ENCODE measurements at places on chromosomes 6 and 20.

GRCh38 chr6:45972795-45973503 is 42.7 kb downstream of the CLIC5 start:
- no peak for DNase-seq

DNA sequence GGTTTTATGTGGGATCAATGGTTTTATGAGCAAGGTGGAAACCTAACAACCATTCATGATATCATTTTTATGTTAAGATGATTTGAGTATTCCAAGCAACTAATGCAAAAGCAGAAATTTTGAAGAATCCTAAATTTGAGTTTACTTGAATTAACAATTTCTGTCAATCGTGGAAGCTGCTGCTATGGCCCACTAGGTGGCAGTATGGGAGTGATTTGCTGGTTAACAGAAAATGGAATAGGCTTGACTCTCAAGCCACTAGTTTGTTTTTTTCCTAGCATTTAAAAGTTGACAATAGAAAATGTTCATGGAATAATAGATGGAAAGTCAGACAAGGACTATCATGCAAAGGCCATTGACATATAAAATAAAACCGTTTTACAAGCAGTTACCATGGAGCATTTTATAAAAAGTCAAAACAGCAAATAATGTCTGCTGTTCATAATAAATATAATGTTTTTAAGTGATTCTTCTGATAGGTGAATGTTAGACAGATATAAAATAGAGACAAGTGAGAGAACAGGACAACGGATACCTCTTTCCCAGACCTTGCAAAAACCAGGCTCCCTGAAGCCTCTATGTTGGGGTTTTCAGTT is 43.0 kb upstream of the TMEM200A start:
- DNase-seq: peak; percentile 17

- no peak for DNase-seq
Observed at GRCh38 chr20:58897488-58897887, 45.0 kb downstream of the GNAS start.

DNA sequence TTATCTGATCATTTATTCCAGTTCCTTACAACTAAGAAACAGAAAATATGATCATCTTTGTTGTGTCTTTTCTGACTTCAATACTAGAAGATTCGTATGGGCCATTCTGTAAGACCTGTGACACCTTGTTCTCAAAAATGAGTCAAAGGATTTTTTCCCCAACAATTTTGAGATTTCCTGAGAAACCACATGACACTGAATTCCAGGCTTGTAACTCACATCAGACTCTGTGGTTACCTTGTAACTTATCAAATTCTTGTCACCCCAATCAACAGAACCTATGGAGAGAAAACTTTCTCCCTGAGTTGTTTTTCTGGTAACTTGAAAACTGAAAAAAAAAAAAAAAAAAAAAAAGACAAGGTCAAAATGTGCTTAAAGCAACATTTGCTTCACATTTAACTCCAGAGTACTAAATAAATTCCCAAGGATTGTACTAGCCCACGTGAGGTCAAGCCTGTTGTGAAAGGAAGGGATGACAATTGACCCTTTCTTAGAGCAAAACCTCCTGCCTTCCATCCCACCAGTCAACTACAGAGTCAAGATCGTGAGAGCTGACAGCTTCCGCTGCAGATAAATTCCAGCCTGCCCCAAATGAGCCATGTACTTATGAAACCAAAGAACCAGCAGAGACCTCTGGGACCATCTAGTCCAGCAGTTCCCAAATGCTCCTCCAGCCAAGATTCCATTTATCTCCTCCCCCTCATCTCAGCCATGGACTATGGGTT is 140.3 kb downstream of the TBX18 start:
- DNase-seq: no peak

DNA sequence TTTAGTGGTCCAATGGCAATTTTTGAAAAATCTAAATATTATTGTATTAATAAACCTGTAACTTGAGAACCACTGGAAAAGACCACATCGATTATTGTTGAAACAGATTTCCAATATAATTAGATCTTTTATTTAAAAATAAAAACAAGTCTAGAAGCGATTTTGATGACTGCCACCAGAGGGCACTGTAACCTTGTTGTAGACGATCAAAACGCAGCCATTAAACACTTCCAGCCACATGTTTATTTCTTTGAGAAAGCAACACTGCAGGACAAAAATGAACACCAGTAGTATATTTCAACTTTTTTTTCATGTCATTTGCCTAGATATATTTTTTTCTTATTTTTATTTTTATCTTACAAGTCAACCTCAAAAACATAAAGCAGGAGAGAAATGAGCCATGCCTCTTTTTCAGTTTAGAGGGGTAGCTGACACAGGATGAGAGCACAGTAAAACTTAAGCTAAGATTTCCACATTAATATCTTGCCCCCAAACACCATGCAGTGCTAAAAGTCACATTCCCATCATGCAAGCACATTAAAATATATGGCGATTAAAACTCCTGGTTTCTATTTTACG is 115.4 kb downstream of the OPRM1 start:
- DNase-seq: no peak

Data from GM12878 (cell line).